Stimulated activated CD8-positive, alpha-beta memory T cell treated with anti-CD3 and anti-CD28 coated beads, Interleukin-4, amount 100 ng/mL, for 24 hours (primary cell): ENCODE measurements at places on chromosomes 3 and 15.

GRCh38 chr3:34361921-34362320, 563.5 kb downstream of the PDCD6IP start:
- DNase-seq = no peak

- no peak for DNase-seq
These were observed 27.5 kb downstream of the CRYGS start for GRCh38 chr3:186516646-186517045.

DNA sequence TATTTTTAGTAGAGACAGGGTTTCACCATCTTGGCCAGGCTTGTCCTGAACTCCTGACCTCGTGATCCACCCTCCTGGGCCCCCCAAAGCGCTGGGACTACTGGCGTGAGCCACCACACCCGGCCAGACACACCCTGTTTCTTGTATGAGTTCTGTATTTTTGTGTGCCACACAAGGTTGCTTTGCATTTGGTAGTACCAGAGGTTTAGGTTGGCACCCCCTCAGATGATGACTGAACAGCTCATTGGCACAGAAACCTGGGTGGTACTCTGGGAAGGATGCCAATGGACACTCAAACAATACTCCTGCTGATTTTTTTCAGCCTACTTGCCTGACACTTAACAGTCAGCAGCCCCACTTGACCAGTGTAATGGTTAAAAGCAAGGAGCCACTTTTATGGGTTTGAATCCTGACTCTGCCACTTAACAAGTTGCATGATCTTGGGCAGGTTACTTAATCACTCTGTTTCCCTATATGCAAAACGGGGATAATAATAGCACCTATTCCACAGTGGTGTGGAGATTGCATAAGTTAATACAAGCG, 39.2 kb upstream of the BCL2A1 start:
- DNase-seq = no peak

GRCh38 chr3:42704136-42704841, 1.7 kb upstream of the HHATL start:
- DNase-seq = no peak

GRCh38 chr3:32176989-32177701, 61.3 kb upstream of the CMTM8 start:
- peak; percentile 10 for DNase-seq

- DNase-seq = no peak
These were observed 3.1 kb downstream of the ABTB1 start for GRCh38 chr3:127675651-127676391.

DNA sequence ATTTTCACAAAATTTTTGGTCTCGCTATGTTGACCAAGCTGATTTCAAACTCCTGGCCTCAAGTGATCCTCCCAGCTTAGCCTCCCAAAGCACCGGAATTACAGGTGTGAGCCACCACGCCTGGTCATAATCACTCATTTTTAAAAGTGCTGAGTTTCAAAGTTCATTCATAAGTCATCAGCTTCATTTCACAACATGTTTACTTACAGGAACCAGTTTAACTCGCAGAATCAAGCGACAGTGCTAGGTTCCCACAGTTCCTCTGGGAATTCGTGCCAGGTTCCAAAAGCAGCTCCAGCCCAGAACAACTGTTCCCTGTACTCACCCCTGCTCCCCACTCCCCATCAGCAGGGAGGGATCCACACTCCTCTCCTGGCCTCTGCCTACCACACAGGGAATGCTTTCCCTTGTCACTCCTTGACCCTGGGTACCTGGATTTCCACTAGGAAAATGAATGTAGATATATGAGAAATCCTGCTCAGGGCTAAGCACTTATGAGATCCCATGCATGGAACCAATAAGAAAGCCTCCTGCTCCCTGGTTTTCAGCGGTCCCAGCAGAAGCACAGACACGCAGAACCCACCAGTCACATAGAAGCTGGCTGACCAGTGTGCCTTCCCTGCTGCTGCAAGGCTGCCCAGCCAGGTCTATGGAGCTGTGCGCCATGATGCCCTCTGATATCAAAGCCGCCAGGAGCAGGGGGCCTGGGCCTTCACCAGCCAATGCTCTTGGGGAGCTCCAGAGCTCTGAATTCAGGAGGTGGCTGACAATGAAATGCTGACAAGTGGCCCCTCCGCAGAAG, 72.3 kb downstream of the ITGB5 start:
- no peak for DNase-seq

DNA sequence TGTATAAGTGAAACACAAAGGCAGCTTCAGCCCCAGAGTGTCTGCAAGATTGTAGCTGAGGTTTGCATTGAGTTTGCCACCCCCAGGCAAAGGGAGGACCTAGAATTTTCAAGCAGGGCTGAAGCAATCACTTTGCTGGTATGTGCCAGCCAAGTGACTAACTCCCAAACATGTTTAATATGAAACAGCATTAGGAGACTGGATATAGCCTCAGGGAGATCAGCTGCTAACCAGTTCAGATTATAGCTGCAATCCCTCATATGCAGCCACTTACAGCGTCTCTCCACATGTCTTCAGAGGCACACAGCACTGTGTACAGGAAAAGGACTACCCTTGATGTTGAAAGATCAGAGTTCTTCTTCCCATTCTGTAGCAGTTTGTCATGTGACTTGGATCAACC, 38.4 kb upstream of the PPP2R3A start:
- DNase-seq = no peak

DNA sequence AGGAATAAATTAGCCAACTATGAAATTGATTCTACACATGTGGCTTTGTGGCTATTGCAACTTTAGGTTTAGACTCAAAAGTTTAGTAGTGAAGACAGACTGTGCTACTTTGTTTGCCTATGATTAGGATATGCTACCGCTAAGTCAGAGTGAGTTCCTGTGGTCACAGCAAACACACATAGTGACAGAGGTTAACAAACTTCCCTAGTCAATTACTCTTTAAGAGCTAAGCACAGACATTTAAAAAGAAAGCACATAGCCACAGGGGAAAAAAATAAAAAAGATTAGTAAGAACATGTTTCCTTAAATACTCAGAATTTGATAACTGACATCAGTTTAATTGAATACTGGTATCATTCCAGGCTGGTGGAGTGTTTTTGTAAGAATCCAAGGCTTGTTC, 207.1 kb downstream of the GBE1 start:
- no peak for DNase-seq

GRCh38 chr3:128394033-128394432, 72.7 kb downstream of the DNAJB8 start:
- DNase-seq = no peak

- no peak for DNase-seq
These were observed 23.6 kb downstream of the MGLL start for GRCh38 chr3:127798716-127799115.

GRCh38 chr3:126326629-126327028, 30.6 kb downstream of the KLF15 start:
- DNase-seq = no peak

DNA sequence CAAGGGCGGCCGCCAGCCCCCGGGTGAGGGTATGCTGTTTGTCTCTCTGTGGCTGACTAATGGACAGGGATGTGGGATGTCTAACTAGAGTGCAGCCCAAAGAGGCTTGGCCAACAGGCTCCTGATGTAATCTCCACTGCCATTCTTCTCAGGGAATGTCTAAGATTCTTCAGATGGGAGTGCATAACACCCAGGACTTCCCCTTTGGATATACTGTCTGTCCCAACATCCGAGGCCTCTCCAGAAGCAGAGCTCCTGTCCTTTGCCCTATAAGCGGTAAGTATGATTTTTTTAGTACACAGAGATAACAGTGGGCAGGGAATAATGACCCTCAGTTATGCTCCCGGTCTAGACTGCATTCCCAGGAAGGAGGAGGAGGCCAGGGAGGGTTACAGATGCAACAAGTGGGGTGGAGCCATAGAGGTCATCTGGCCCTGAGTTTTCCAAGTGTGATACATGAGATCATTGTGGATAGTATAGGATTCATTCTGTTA, 62.5 kb upstream of the SLCO2A1 start:
- no peak for DNase-seq

- no peak for DNase-seq
These were observed 442.6 kb upstream of the PROK2 start for GRCh38 chr3:72227486-72228070.

- DNase-seq = no peak
These were observed 517.2 kb downstream of the SHQ1 start for GRCh38 chr3:72331076-72331475.

DNA sequence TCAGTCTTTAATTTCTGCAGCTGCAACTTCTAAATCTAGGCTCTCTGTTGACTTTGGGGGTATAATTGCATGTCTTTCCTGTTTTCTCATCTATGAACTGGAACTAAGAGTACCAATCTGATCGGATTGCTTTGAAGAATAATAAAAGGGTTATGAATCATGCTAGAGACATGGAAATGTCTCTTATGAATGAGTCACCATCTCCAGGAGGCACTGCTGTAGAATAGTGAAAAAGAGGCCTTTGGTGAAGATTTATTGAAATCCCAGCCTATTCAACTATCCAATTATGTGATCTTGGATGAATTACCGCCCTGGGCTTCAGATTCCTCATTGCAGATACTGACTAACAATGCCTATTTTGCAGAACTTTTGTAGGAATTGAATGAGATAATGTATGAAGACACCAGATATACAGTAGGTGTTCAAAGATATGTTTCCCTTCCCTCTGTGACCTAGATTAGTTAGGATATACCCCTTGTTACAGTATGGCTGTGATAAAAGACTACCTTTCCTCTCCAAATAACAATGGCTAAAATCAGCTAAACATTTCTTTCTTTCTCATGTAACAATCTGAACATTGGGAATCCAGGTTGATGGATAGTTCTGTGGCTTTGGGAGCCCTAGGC, 11.5 kb upstream of the CMTM8 start:
- DNase-seq = no peak

DNA sequence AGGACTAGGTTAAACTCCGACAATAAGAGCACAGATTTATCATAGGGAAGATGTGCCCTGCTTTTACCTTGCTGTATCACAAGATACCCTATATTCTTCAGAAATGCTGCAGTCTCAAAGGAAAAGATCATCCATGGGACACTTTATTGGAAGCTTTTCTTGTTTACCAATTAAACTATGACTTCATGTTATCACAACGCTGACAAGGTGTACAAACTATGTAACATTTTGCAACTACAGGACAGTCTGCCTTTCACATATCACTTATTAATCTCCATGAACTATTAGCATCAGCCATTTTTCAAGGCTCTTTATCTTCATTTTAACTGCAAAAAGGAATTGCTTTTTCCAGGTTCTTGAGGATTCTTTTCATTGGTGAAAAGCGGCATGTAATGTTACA, 34.0 kb downstream of the CBLB start:
- DNase-seq = no peak

DNA sequence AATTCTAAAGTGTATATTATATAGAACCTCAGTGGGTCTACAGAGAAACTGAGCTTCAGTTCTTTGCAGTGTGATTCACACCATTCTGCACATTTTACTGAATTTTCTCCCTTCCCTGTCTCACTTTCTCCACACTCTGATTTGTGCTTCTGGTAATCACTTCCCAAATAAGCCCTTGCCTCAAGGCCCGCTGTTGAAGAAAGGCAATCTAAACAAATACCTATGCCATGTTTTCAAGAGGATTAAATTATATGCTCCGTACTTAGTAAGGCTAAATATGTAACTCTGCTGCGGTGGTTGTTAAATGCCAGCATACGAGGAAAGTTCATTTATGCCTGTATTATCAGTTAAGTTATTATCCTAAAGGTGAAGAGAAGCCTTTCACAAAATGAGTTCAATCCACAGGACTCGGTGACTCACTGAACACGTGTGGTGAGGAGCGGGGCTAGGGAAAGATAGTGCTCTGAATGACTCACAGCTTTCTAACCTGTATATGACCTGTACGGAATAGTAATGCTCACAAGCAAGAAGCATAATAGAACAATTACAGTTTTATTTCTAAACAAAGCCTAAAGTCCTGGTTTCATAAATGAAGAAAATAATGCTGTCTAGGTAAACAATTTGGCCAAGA, 25.1 kb downstream of the CNTN6 start:
- DNase-seq = no peak

GRCh38 chr15:99442252-99442897, 123.4 kb upstream of the MEF2A start:
- DNase-seq = no peak

DNA sequence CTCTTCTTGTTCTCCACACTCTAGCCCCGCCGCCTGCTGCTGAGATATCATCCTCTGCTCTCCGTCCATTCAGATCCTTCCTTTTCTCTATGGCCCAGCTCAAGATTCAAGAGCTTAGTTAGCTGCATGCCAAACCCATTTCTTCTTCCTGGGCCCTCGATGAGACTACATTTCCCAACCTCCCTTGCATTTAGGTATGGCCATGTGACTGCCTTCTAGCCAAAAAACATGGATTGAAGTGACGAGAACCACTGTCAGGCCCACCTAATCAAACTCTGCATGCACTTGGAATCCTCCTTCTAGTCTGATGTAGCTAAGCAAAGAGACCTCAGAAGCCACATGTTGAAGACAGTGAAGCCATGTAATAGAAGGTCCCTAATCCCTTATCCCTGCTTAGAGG, 308.2 kb downstream of the VPS13C start:
- DNase-seq = no peak

- DNase-seq = no peak
These were observed 63.4 kb downstream of the CACNA2D3 start for GRCh38 chr3:54185740-54186139.

DNA sequence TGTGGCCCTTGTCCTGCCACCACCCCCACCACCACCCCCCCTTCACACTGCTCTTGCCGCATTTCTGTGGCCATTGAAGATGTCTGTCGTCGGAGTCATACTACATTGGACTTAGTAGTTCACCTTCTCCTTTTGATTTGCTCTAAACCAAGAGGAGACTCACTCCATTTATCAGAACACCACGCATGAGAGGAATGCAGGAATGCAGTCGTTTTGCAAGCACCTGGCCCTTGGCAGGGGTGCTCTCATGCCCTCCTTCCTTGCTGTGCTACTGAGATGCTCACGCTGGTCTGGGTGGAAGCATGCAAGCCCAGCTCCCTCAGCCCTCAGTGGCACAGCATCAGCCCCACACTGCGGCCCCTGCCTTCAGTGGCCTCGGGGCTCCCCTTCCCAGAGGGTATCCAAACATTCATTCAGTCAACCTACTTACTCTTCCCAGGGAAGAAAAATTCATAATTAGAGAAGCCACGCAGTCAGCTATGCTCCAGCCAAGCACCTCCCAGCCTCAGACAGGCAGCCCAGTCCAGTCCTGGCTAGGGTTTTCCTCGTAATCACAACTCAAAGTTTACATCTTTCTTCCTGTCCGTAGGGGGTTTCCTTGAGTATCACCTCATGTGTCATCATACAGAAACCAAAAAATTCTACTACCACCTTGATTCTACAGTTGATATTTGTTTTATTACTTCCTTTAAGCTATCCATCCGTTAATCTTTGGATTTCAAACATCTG, 520.0 kb downstream of the GABRG3 start:
- DNase-seq = no peak

DNA sequence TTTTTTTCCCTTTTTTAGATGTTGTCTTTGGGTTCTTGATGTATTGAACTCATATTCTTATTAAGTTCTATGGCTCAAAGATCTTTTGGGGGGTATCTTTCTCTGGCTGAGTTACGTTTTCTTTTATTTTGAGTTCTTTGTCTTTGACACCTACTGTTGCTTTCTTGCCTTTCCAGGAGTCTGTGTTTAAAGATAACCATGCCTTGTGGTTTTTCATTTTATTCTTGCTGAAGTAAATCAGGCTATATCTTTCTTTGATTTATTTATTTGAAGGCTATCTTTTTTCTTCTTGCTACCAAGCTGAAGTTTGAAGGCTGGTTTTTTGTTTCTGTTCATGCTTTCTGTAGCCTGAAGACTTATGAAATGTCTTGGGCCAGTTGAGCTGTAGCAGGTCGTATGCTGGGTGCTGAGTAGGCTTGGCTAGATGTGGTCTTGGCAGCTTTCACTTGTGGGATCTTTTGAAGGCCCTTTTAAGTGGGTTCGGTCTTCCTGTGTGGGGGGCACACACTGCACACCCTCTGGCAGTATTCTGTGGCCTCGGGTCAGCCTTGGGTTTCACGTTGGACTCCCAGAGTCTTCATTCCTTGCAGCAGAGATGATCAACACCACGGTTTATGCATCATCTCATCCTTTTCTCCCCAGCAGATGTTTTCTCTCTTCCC, 17.5 kb downstream of the SLCO3A1 start:
- no peak for DNase-seq
